ENCODE measurements at places on chromosomes 16 and 17.

DNA sequence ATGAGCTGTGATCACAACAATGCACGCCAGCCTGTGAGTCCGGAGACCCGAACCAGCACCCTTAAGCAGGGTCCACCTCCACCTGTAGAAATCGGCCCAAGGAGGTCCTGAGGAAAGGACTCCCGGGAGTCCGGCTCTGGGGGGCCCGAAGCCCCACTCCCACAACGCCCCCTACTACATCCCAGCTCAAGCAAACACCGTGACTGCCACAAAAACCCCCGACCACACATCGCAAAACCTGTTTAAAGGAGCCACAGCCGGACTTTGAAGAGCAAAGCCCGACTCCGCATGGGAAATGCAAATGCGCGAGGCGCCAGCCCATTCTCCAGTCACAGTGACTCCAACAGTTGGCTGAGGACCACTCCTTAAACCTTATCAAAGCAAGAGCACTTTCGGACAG is 682.4 kb downstream of the KCNJ18 start:
- DNase-seq: no peak

DNA sequence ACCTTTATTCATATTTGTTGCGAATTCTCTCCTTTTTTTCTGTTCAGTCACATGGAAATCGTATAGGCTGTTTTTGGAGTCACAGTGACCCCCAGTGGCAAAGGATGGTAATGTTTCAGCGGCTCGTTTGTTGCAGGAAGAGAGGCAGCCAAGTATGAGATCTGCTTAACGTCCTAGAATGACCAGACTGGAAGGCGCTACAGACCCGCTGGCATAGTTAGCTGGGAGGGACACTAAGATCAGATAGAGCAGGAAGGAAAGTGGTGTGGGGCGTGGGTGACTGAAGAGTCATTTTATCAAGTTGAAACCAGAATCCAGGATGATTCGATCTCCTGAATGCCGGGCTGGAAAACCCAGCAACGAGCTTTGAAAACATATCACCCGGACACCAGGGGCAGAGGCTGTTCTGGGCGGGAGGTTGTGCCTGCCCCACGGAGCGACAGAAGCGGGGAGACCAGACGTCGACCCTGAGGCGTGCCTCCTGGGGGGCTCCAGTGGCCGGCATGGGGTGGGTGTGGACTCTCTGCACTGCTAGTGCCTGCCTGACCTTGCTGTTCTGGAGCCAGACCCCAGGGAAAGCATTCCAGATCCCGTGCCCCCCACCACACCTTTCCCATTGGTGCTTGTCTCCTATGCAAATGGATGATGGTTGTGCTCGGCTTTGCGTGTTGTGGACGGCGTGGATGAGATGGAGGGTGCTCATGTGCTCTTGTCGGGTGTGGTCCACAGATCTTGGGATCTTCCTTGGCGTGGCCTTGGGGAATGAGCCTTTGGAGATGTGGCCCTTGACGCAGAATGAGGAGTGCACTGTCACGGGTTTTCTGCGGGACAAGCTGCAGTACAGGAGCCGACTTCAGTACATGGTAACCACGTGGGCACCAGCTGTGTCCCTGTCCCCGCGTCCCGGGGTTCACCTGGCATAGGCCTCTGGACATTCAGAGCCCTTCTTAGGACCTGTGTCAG is 7.7 kb downstream of the IL34 start:
- peak; percentile 69 for DNase-seq

DNA sequence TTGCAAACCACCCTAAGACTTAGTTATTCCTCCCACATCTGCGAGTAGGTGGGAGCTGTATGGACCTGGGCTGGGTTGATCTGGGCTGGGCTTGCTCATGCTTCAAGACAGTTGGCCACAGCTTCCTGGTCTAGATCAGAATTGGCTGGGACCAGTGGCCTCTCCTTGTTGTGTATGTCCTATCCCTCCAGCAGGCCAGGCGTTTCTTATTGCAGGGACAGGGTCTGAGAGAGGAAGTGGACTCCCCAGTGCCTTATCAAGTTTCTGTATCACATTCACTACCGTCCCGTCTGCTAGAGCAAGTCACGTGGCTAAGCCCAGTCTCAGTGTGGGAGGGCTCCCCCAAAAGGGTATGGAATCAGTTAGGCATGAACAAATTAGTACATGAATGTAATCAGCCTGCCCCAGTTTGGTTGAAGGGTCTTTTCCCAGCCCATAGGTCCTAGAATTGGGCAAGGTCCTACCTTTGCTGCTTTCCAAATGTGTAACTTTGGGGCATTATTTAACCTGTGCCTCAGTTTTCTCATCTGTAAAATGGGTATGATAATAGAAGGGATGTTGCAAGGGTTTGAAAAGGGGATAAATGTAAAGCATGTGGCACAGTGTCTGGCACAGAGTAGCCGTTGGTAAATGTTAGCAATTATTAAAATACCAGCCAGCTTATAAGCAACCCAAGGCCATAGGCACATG is 36.0 kb downstream of the NKD1 start:
- no peak for DNase-seq

DNA sequence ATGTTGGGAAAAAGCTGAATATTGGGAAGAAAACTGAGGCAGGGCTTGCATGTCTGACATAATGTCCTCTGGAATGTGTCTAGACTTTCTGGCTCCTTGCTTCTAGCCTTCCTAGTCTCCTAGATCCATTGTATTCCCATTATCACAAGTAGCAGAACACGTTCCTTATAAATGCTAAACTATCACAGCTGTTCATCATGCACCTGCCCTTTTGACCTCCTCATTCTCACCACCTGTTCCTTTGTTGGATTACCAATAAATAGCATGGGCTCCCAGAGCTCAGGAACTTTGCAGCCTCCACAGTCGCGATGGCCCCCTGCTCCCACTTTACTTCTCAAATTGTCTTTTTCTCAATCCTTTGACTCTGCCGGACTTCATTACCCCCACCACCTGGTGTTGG is 49.7 kb downstream of the ACSM1 start:
- DNase-seq: no peak

GRCh38 chr17:50871364-50871763 is 5.2 kb upstream of the TOB1 start:
- DNase-seq: peak; percentile 22

- peak; percentile 66 for DNase-seq
Measured at GRCh38 chr16:29848420-29849297, 14.4 kb downstream of the CDIPT start.

GRCh38 chr16:86232496-86232895 is 277.8 kb upstream of the FOXF1 start:
- DNase-seq: no peak

DNA sequence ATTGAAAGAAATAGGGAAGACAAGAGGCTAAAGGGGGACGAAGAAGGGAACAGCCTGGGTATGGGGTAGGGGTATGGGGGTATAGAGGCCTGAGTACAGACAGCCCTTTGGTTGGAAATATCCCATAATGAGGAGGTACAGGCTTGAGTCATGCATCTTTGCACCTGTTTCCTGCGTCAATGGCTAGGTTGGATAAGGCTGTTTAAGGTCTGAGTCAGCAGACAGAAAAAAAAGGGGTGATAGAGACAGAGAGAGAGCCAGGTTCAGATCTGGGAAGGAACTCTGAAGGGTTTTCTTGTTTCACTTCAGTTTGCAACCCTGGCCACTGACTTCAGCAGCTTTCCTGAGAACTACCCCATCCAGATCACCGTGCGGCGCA is 8.5 kb downstream of the FNDC8 start:
- DNase-seq: no peak

GRCh38 chr16:85491058-85491771 is 121.9 kb upstream of the GSE1 start:
- peak; percentile 4 for DNase-seq

DNA sequence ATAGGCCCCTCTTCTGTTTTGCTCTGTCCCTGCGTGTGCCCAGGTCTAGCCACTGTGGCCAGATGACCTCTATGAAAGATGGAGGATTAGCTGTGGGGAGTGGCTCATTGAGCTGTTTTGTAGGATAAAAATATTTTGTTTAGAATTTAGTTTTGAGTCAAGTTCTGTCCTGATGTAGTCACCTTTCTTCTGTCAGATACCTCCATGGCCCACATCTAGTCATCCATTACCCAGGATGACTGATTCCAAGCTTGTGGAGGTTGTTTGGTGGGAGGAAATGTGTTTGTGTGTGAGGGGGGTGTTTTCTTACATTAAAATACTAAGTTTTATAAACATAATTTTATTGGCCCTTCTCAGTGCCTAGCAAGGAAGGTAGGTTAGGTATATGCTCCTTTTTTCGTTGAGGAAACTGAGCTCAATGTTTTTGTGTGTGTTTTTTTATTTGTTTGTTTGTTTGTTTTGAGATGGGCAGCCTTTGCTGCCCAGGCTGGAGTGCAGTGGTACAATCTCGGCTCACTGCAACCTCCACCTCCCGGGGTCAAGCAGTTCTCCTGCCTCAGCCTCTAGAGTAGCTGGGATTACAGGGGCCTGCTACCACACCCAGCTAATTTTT is 16.3 kb downstream of the SNX11 start:
- DNase-seq: no peak

DNA sequence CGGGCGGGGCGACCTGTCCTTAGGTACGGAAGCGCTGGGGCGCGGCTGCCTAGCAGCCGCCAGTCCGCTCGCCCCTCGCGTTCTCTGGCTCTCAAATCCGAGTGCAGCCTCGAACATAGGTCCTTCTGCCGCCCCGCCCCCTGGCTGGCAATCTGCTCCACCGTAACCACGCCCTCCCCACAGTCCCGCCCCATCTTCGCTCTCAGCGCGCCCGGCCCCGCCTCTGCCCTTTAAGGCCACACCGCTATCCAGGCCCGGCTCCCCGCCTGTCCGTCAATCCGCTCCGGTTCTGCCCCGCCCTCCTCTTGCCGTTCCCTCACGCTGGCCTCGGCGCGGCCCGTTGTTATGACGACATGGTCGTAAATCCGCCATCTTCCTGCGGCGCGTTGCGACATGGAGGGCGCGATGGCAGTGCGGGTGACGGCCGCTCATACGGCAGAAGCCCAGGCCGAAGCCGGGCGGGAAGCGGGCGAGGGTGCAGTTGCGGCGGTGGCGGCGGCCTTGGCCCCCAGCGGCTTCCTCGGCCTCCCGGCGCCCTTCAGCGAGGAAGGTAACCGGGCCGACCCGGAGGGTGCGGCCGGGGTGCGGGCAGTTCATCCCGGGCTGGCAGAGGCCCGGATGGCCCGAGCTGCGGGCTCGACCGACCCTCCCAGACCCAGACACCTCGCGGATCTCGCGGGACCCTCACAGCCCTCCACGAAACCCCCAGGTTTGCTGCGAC is at the start of gene E4F1:
TSS of gene E4F1 (plus strand) at position 371 of the 721 bp plus-strand sequence. CDS start at position 394, 23 bp downstream.
- DNase-seq: peak; percentile 99

- no peak for DNase-seq
Measured at GRCh38 chr17:79874329-79874981, 35.2 kb upstream of the CBX4 start.

- no peak for DNase-seq
Measured at GRCh38 chr17:58402679-58403078, 14.7 kb downstream of the RNF43 start.

DNA sequence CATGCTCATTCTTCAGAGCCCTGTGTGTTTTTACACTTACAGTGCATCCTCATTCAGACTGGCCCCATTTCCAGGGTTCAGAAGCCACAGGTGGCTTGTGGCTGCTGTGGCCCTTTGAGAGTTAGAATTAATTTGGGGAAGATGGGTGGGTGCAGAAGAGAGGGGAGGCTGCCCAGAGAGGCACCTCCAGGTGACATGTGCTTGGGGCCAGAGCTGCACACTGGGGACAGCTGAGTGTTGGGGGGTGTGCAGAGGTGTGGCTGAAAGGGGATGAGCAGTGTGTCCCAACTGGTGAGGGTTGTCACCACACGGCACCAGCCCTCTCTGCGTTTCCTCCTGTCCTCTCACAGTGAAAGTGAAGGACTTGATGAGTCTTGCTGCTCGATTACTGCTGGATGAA is 6.9 kb upstream of the EIF1 start:
- no peak for DNase-seq

DNA sequence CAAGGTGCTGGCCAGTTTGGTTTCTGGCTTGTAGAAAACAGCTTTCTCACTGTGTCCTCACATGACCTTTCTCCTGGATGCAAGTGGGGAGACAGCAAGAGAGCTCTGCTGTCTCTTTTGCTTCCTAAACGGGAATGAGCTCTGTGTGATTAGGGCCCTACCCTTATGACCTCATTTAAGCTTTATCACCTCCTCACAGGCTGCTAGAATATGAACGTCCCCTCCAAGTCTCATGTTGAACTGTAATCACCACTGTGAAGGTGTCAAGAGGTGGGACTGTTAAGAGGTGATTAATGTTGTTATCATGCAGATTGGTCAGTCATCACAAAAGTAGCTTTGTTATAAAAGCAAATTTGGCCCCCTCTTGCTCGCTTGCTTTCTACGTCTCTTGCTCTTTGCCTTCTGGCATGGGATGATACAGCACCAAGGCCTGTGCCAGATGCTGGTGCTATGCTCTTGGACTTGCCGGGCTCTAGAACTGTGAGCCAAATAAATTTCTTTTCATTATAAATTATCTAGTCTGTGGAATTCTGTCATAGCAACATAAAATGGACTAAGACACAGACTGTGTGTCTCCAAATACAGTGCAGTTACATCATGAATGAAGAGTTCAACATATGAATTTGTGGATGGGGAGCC is 14.8 kb upstream of the POLR3E start:
- no peak for DNase-seq

DNA sequence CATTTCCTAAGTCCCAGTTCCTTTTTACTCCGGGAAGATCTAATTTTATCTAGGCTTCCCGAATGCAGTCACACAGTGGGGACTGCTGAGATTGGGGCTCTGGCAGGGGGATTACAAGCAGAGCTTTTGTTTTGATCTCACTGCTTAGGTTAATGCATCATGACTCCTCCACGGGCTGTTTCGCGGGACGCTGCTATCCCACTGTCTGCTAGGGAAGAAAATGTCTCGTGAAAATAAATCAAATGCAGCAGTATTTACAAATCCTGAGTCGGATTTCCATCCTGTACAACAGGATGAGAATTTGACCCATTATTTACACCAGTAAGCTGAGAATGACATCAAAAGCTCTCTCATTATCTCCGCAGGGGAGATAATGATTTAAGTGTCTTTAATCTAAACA is 83.8 kb downstream of the CDH11 start:
- no peak for DNase-seq

DNA sequence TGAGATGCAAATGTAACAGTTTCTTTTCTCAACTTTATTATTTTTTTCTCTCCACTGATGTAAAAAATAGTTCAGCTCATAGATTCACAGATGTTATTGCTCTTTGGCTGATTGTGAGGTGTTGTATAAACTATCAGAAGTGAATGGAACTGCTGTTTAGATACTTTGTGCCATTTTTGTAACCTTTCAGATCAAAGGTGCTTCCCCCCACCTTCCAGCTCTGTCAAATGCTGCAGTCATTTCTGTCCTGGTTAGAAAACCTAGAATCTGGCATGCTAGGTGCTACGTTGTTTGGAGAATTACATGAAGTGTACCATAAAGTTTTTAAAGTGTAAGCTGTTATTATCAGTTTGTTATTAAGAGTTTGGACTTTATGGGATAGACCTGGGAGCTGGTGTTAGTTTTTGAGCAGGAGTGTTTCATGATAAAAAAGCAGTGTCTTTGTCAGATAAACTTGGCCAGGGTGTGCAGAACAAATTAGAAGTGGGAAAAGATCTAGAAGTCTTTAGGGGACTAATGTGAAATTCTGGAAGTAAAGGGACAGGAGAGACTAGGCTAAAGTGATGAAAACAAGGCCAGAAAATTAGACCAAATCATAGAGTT is 1.8 kb upstream of the WIPI1 start:
- DNase-seq: no peak

GRCh38 chr16:67987460-67988160 is 7.3 kb upstream of the DPEP3 start:
- DNase-seq: no peak

- no peak for DNase-seq
Measured at GRCh38 chr16:51607201-51607651, 456.2 kb upstream of the SALL1 start.

- DNase-seq: no peak
Measured at GRCh38 chr17:60947100-60947499, 269.4 kb downstream of the BCAS3 start.
